ENCODE measurements at places on chromosomes 2 and 18.

GRCh38 chr18:47250391-47251046 lies 941 bp downstream of the SKOR2 start:
- no peak for DNase-seq

DNA sequence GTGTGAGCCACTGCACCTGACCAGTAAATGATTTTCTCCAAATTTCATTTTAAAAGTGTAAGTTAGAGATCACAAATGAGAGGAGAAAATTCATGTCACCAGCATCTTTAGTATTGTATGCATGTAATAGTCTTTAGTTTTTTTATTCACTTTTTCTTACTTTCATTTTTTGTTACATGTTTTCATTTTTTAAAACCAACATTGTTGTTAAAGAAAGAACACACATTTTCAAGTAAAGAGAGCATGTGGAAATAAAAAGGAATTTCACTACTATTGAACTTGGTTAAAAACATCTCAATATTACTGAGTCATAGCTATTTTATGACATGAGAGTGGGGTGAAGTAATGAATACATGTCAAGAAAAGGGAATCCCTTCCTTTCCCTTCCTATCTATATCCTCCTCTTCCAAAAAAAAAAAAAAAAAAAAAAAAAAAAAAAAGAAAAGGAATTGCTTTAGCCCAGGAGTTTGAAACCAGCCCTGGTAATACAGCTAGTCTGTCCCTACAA lies 29.1 kb upstream of the PMAIP1 start:
- DNase-seq, result no peak

DNA sequence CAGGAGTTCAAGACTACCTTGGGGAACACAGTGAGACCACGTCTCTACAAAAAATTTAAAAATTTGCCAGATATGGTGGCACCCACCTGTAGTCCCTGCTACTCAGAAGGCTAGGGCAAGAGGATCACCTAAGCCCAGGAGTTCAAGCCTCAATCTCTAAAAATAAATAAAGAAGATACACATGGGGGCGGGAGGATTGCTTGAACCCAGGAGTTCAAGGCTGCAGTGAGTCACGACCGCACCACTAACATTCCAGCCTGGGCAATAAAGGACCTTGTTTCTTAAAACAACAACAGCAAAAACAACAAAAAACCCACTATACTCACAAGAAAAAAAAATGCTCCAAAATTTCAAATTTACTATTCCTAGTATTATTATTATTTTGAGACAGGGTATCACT lies 10.0 kb upstream of the ICA1L start:
- DNase-seq, result no peak

- no peak for DNase-seq
Measured at GRCh38 chr2:61456070-61456745, 14.7 kb downstream of the USP34 start.

DNA sequence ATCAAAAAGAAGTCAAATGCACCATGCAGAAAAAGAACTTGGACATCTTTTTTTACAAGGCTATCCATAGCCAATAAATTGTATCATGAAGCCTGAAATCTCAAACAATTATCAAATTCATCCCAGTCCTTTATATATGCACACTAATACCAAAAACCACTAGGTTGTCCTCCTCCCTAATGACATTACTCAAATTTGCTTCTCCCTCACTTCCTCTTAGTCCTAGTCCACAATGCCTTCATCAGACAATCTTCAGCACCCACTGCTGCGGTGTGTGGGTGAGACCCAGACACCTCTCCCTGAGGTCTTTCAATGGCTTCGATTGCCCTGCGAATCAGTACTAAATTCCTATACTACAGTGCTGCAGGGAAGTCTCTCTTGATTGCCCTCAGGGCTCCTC lies 58.1 kb downstream of the CLASP1 start:
- DNase-seq, result no peak

DNA sequence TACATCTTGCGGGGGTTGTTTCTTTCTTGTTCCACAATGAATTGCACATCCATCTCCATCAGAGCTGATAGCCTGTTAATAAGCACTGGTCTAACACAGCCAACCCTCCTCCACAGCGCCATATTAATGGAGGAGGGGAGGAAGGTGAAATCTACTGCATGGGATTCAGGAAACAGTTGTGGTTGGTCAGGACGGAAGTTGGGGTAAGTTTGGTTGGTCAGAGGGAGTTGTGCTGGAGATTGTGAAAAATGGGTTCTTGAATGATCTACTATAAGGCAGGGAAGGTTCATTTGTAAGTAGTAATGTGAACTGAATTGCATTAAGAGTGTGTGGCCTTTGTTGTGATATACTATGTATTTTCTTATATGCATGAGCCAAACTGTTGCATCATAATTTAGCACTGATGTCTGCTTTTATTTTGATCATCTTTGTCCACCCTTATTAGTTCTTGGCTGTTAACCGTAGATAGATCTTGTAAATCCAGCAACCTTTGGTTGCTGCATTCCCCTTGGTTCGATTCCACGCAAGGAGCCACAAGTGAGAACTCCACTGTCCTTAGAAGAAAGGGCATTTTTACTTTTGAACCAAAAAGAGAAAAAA lies 150.6 kb upstream of the MAPRE2 start:
- no peak for DNase-seq

Data from MCF 10A (cell line).